NCI-H510A treated with DMSO at 0.1 percent for 48 hours (cell line): ENCODE measurements at places on chromosomes 11 and 22.

- DNase-seq, result no peak
Observed at GRCh38 chr11:57055744-57056143, 67.0 kb downstream of the OR5AK2 start.

DNA sequence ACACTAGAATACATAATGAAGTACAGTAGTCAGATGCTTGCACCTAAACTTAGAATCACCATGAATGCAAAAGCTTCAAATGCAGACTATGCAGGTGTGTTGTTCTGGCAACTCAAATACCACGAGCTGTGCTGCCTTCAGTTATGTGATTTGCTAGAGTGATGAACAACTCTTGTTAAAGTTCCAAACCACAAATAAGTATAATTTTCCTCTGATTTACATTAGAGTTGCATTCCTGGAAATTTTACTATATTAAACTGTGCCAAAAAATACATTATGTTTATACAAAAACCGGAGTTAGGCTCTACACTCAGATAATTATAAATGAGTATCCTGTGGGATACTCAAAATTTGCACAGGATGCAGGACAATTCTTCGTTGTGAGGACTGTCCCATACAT, 3.0 kb downstream of the TMEM218 start:
- no peak for DNase-seq

- DNase-seq, result no peak
Observed at GRCh38 chr11:112748713-112749543, 212.3 kb upstream of the NCAM1 start.

DNA sequence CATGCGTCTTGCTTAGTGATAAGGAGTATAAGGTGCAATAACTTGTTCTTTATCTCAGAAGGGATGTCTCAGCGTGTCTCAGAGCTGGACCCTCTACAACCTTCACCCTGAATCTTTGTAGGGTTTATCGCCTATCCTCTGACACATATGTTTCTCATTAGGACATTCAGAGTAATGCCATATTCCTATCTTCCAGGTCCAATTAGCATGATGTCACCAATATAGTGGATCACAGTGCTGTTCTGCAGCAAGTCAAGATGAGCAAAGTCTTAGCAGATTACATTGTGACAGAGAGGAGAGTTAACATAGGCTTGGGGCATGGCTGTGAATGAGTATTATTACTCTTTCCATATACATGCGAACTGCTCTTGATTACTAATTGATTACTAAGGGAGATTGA, 110.3 kb upstream of the CLPB start:
- DNase-seq, result no peak

DNA sequence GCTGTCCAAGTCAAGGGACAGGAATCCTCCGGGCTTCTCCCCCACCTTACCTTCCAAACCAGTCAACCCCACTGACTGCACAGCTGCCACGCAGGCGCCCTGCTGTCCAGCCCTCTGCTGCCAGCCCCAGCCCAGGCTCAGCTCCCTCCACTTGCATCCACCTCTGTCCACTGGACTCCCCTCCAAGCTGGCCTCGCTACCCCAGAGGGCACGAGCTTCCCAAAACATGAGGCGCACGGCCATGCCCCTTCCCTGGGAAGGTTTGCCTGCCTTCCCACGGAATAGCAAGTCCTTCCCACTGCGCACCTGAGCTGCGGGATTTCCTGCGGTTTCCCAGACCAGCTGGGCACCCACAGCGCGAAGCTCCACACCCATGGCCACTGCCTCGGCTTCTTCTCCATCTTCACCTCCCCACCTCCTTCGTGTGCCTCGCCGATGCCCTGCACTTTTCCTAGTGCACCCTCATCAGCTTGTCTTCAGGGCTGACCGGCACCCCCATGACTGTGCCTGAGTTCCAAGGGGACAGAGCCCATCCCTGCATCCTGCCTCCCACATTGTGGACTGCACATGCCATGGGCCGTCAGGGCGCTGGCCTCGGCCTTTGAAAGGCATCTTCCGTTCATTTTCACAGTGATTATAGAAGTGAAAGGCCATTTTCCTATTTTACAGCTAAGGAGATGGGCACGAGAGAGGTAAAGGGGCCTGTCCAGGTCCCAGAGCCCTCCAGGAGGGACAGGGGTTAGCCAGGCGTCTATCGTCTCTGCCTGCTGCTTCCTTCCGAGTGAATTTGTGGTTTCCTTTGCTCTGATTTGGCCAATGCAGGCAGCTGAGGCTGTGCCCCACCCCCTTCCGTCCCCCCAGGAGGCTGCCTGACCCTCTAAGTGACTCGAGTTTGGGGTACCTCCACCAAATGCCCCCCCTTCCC, 16.4 kb downstream of the IFITM10 start:
- DNase-seq, result no peak

DNA sequence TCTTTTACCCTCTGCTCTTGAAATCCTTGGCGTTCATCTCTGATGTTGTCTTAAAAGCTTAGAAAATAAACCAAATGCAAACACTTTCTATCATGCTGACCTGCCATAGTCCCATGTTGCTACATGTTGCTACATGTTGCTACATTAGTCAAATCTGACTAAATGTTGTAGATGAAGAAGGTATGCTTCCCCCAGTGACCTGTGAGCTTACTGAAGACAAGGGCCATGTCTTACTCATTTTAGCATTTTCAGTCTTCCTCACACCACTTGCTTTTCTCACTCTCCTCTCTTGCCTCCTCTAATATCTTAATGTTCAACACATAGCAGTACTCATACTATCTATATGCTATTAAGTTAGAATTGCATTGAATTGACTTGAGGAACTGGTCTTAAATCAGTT, 346.4 kb upstream of the MTNR1B start:
- DNase-seq, result no peak

DNA sequence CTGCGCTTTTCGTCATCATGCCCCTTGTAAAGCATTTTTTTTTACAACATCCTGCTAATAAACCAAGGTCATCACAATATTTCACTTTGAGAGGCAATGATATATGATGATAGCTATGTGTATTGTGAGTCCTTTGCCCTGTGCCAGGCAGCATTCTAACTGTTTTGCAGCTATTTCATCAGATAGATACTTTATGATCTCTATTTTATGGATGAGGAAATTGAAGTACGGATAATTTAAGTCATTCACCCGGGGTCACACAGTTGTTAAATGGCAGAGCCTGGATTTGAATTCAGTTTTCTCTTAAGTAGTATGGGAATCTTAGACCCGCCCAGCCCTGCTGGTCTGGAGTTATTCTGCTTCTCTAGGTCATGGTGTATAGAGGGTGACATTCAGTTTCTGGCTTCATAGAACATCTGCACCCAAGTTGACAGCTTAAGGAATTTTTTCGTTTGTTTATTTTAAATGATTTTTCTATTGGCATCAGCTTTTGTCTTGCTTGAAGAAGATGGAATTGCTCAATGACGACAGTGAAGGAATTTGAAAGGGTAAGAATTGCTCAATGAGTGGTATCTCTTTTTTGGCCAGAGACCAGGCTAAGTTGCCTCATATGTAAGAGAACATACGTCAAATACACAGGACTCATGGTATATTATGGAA, 926 bp downstream of the PRR5L start:
- no peak for DNase-seq

DNA sequence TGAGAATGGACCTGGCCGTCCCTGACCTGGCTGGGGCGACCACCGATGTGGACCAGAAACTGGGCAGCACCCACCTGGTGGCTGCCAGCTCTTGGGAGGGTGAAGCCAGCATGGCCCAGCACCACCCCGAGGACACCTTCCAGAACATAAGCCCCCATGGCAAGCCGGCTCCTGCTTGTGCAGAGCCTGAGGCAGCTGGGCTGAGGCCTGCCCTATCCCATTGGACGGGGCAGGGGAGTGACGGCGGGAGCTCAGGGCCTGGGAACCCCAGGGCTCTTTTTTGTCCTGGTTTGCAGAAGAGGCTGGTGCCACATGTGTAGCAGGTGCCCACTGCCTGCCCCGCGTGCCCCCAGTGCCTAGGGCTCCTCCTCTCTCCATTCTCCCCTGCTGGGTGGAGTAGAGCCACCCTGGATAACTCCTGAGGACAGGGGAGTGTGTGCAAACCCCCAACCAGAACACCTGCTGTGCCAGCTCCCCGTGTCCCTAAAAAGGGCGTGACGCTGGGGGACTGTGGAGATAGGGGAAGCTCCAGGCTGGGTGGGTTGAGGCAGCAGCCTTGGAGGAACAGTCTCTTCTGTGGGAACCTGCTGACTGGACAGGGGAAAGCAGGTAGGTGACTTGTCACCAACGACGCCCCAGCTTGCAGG, 11.9 kb downstream of the DUSP8 start:
- DNase-seq, result no peak

DNA sequence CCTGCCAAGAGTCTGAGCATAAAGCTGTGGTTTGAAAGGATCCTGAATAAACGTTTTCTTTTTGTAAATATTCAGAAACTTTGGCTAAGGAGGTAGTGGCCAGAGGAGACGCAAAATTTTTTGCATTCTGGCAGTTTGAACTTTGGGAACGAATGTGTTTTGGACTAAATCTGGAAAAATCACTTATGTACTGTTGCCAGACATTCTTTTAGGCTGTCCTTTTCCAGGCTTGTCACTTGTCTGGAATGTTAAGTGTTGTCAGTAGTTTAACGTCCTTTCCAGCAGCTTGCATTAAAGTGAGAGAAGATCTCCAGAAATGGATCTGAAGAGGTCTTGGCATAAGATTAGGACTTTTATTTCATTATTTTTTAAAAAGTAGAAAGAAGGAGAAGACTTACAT, 18.5 kb downstream of the SPECC1L start:
- DNase-seq, result no peak
